ENCODE measurements at places on chromosomes 3 and 15.

DNA sequence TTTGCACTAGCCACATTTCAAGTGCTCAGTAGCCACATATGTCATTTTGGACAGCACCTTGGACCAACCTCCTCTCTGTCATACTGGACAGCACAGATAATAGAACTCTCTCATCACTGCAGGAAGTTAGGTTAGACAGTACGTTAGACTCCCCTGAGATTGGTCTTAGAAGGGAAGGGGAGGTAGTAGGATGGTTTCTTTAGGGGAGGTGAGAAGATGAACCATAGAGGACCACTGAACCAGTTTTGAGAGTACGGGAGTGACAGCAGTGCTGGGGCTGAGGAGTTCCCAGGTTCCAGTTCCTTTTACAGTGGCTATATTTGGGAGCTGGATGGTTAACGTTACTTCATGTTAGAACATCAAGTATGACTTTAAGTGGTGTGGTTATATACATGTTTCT, 7.8 kb downstream of the LRCH3 start:
- no peak for DNase-seq

DNA sequence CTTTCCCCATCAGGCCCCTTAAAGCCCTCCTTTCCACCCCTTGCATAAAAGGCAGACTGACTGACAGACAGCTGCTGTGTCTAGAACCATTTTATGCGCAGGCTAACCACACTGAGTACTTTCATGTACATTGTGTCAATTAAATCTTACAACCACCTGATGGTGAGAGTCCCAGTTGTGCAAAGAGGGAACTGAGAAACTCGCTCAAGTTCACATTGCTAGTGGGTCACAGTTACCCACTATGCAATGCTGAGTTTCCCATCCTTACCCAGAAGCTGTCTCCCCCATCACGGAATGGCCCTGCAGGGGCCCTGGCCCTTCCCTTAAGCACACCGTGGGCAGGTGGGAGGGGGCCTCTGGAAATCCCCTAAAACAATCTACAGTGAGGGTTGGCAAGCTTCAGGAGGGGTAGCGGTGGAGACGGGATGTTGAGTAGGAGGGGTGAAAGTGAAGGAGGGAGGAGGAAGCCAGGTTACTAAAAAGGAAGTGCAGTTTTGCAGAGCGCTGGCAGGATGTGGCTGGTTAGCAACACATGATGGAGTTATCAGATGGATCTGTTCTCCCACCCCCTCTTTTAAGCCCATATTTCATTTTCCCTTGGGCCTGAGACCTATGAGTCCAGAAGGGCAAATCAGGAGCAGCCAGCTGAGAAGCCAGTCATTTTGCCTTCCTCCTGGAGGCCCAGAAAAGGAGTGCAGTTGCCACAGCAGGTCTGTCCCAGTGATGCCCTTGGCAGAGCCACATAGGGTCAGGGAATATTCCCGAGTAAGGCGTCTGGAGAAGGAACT, 30.0 kb downstream of the STARD5 start:
- DNase-seq = no peak

DNA sequence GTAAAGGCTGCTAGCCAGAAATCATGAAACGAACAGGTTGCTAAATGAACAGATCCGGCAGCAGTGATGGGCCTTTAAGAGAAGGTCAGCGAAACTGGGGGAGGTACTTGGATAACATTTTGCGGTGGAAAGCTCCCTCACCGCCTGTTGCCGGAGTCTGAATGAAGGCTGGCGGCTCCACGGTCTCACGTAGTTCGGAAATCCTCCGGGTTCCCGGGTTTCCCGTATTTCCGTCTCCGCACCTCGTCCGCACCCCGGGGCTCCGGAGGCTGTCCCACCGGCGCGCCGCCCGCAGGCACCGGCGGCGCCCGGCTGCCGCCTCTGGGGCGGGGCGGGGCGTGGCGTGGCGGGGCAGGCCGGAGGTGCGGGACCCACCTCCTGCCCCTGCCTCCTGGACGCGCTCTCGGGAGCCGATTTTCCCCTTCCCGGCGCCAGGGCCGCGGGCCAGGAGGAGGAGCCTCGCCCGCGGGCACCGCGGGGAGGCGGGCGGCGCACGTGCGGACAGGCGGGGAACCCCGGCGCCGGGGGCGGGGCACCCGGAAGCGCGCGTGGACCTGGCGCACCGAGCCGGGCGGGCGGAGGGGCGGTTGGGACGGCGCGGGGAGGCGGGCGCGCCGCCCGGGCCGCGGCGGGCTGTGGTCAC, at the start of gene ZDHHC23:
TSS of gene ZDHHC23 (plus strand) at position 642 of the 643 bp plus-strand sequence. CDS start 790 bp downstream, outside the sequence.
- peak; percentile 60 for DNase-seq

- no peak for DNase-seq
Observed at GRCh38 chr3:115710799-115711198, 87.5 kb downstream of the GAP43 start.

GRCh38 chr3:23824699-23825444, 19.1 kb downstream of the UBE2E1 start:
- no peak for DNase-seq

DNA sequence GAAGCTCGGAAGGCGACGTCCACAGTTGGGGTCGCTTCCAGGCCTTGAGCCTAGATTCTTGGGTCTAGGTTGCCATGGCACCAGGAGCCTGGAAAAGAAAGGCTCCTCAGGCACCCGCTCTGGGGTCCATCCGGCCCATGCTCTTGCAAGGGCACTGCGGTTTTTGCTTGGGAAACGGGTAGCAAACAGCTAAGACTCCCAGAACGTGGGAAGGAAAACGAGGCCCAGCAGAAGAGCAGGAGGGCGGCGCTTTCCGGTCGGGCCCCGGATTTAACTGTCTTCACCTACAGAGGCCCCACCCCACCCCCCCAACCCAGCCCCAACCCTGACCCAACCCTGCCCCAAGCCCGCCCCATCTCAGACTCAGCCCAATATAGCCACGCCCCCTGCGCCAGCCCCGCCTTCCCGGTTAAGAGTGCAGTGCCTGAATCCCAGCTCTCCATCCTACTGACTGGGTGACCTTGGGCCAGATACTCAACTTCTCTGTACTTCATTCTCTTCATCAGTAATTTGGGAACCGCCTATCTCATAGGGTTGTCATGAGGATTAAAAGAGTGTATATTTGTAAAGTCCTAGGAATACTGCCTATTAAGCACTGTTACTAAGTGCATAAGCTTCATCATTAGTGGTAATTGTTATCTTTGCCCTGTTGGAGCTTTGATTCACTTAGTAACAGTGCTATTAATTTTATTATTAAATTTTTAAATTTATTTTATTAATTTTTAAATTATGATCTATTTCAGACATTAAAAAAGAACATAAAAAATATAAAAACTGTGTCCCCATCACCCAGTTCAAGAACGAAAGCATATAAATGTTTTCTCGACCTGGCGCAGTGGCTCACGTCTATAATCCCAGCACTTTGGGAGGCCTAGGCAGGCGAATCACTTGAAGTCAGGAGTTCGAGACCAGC, 28.4 kb upstream of the SMAD6 start:
- peak; percentile 51 for DNase-seq

- peak; percentile 74 for DNase-seq
Observed at GRCh38 chr15:58387130-58387529, 44.7 kb upstream of the LIPC start.

- DNase-seq = no peak
Observed at GRCh38 chr15:90598031-90598577, 68.4 kb downstream of the CRTC3 start.

DNA sequence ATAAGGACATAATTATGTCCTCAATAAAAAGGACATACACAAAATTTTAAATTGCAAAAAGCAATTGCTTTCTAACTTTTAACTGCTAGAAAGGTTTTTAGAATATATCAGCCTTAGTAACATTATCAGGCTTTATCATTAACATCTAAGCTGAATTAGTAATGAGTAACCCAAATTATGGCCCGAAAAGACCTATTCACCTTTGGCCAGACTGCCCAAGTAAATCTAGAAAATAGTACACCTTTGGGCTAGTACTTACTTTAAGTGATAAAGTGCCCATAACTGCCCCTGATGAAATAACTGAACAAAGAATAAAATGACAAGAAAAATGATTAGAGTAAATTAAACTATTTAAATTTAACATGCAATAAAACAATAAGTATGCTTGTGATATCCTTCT, 117.2 kb downstream of the TBL1XR1 start:
- DNase-seq = no peak

- no peak for DNase-seq
Observed at GRCh38 chr3:59798372-59799086, 748.7 kb upstream of the CFAP20DC start.

- DNase-seq = no peak
Observed at GRCh38 chr3:155972885-155973584, 102.6 kb downstream of the GMPS start.

DNA sequence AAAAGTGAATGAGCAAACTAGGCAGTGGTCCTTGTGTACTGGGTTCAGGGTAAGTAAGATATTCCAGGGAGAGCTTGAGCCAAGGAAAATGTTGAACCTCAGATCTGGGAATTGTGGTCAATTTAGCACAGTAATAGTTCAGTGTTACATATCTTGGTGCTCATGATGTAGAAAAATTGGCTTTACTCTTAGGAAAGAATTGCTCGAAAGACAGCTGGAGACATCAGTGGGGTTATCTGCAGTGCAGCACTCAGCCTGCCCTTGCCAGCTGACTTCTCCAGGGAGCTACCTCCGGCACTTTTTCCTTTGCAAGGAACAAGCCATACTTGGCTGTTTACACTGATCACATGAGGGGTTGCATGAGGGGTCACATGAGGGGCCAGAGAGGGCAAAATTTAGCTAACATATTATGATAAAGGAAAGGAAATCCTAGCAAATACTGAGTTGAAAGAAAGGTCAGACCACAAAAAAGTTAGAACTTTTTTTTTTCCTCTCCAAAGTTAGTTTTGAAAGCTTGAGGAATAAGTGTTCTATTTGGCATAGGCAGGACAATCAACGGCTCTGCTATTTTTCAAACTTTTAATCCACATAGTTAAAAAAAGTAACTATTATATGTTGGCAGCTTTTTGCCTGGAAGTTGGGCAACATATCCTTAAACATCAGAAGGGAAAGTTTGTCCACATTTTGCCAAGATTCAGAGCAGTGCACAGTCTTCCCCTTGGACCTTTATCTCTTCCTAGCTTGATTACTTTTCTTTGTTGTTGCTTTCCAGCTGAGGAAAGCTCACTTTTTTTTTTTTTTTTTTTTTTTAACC, 92.4 kb downstream of the COL6A6 start:
- peak; percentile 80 for DNase-seq

DNA sequence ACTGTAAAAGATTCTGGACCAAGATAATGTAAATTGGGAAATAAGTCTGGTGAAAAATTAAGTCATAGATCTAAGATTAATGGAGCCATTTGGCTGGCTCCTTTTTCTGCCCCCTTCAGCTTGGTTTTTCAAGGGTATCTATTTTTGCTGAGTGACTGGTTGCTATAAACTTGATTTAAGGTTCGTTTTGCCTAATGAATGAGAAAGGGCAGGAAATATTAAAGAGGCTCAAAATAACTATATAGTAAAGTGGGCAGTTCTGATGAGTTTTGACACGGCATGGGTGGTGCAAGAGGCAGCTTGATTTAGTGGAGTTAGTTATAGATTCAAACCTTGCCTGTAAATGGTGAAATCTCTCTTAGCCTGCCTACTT, 140.7 kb downstream of the STAC start:
- no peak for DNase-seq

- no peak for DNase-seq
Observed at GRCh38 chr15:70437882-70438451, 325.4 kb downstream of the UACA start.

- DNase-seq = no peak
Observed at GRCh38 chr15:70147178-70147760, 49.6 kb upstream of the TLE3 start.

DNA sequence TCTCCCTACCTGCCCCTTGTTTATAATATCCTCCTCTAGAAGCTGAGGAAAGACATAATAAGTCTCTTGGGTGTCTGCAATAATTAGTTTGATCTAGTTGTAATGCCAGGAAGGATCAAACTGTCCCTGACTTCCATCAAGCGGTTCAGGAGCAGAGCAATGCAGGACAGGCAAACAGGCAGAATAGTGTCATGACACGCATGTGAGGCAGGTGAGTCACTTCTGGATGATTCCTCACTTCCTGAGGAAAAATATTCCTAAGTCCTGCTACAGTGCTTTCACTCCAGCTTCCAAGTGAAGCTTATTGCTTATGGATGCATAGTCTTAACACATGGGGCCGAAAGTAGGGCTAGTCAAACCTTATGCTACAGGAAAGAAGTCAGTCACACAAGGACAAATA, 85.8 kb downstream of the GREM1 start:
- DNase-seq = peak; percentile 46

- DNase-seq = peak; percentile 37
Observed at GRCh38 chr3:107629566-107629965, 106.8 kb downstream of the BBX start.

DNA sequence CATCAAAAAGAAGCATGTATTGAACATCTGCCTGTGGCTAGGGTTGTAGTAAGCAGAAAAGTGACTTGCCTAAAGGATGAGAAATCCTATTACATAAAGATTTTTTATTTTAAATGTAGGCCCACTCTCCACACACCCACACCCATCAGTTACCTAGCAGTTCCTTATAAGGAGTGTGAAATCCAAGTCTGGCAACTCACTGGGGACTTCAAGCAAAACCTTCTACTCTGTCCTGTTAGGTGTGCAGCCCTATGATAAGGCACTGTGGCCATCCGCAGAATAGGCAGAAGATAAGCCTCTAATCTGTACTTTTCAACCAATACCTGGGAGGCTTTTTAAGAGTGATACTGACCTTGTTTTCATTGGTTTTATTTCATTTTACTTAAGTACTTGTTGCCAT, 52.7 kb upstream of the TJP1 start:
- DNase-seq = no peak

DNA sequence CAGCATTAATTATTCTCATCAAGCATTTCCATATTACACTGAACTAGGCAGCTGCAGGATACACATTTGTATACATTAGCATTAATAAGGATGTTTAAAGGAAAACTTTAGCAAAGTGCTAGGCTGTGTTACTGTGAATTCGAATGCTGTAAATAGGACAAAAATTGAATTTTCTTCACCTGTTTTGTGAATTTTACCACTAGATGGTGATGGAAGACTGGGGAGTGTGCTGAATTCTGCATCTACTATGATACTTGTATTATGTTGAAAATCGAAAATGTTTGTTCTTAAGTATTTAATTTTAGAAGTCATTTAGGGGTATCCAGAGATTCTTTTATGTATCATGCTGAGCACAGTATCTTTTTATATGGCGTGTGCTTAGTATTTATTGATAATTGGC, 12.3 kb upstream of the P2RY14 start:
- DNase-seq = peak; percentile 25

DNA sequence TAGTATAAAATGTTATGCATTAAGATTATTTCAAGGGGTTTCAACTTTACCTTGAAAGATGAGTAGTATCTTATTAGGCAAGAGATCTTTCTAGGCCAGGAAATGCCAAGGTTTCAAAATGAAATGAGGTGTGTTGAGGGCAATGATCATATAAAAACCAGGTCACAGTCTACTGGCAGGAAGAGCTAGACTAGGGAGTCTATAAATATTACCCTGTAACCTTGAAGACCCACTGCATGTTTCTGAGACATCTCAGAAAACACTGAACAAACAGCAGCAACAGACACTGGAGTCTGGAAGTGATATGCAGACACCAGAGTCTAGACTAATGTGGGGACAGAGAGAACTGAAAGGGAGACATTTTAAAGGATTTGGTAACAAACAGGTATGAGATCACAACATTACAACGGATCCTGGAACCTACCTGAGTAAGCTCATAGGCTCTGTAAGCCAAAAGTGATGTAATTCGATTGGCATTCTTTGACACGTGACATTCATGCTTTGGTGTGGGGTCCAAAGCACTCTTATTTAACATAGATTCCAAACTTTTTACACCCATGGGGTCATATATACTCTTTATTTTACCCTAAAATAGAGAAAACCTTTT, 15.0 kb downstream of the TASOR start:
- DNase-seq = no peak

GRCh38 chr15:77650265-77650664, 17.6 kb upstream of the LINGO1 start:
- DNase-seq = no peak

All from fibroblast of lung (primary cell).